ENCODE measurements at places on chromosomes 6 and 20.

GRCh38 chr6:8481727-8482126 lies 46.4 kb upstream of the SLC35B3 start:
- DNase-seq, result no peak

GRCh38 chr6:154388803-154389202 lies 32.2 kb upstream of the IPCEF1 start:
- DNase-seq, result no peak

- DNase-seq, result no peak
Observed at GRCh38 chr6:56899311-56899710, 55.6 kb upstream of the BEND6 start.

- no peak for DNase-seq
Observed at GRCh38 chr6:36038120-36038876, 10.7 kb downstream of the MAPK14 start.

GRCh38 chr6:127297502-127298070 lies 30.9 kb downstream of the RNF146 start:
- no peak for DNase-seq

DNA sequence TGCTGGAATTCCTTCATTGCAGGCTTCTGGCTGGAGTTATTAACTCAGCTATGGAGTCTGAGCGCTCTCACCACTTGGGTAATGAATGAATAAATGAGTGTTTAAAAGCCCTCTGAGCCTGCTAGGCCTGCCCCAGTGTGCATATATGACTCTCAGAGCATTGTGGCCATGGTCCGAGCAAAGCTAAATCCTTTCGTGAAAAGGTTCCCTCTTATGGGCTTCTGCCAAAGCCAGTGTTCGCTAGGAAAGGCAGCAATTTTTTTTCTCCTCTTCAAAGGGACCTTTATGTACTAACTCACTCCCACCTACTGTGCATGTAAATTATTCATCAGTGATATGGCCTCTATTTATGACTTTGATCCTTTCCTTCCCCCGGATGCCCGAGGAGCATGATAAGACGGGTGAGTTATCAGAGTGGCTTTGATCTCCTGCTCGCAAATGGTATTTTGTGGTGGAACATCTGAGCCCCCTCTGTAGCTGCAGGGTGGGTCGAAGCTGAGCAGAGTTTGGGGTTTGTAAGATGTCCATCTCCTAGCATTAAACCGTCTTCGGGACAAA lies 88.6 kb downstream of the LINC00237 start:
- DNase-seq, result no peak

DNA sequence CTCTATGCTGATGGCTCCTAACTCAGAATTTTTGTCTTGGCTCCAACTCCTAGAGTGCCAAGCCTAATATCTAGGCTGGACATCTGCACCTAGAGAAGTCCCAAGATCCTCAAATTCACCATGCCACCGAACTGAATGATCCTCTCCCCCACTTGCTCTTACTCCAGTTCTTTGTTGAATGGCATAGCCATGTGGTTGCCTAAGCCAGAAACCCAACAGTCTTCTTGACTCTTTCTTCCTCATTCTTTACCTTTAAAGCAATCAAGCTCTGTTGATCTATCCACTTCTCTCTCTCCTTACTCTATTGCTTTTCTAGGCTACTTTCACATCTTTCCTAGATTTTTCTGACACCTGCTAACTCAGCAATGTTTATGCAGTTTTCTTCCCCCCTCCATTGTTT lies 126.5 kb upstream of the FOXO3 start:
- no peak for DNase-seq

DNA sequence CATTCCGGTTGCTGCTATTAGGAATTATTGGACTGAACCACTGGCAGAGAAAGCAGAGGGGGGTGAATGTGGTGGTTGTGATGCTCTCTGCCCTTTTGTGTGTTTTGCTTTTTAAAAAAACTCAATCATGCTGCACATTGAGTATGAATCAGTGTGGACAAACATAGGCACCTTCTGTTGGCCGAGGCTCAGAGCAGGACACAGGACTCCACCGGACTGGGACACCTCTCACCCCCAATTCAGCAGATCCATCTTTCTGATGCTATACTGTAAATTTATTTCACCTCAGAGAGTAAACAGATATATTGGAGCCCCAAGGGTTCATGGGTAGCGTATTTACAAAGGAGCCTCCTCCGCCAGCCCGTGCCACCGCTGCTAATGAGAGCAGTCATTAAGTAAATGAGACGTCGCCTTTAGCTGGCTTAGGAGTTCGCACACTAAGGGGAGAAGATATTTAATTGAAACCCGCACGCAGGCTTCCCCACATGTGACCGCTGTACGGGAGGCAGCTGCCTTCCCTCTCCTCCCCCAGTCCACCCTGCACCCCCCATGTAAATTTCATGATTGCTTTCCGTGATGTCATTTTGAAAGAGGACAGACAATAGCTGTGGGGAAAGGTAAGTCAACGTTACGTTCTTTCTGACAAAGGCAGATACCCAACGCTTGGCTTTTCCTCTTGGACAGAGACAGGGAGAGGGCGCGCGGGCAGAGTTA lies at the start of gene MYT1:
Gene MYT1, plus strand, starts transcription at position 330 of the 714 bp plus-strand sequence. CDS start 34,410 bp downstream, outside the sequence.
- DNase-seq, result no peak

DNA sequence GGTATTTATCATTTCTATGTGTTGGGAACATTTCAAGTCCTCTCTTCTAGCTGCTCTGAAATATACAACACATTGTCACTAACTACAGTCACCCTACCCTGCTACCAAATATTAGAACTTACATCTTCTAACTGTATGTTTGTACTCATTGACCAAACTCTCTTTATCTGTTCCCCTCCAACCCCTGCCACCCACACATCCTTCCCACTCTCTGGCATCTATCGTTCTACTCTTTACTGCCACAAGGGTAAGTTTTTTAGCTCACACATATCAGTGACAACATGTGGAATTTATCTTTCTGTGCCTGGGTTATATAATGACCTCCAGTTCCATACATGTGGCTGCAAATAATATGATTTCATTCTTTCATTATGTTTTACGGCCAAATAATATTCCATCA lies 171.9 kb downstream of the GMDS start:
- no peak for DNase-seq

- no peak for DNase-seq
Observed at GRCh38 chr6:116060572-116061283, at the start of gene FRK. TSS of gene FRK (minus strand) at chr6:116060891. CDS start at chr6:116060311, 580 bp downstream.

- no peak for DNase-seq
Observed at GRCh38 chr20:45247865-45248264, 6.5 kb downstream of the SLPI start.

GRCh38 chr20:37907677-37908401 lies 4.9 kb downstream of the VSTM2L start:
- no peak for DNase-seq

DNA sequence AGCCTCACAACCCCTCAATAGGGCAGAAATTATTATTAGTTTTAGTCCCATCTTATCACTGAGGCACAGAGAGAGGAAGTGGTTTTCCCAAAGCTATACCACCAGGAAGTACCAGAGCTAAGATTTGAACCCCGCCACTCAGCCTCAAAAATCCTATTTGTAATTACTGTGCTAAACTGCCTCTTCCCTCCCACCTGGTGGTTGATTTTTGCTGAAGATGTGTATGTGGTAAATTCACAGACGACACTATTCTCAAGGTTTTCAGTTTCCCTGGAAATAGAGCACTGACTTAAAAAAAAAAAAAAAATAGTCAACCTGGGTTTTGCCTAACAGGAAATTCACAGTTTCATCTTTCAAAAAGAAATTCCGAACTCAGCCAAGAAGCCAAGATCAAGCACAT lies 57.9 kb downstream of the TSHZ2 start:
- DNase-seq, result no peak

GRCh38 chr20:1338096-1338495 lies 9.2 kb upstream of the SDCBP2 start:
- no peak for DNase-seq

DNA sequence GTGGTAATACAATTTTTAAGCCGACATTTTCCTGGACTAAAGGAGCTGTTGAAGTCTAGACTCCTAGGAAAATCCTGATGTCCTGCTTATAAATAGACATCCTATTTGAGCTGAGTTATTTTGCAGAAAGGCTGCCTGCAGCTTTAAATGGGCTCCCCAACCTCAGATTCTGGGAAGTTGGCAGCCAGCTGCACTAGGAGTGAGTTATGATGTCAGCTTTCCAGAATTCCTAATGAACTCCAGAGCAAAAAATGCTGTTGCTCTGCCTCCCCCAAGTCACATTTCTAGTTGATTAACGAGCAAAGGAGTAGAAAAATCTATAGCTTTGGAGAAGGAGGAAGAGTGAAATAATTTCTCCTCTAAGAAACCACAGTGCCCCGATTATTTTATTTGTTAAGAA lies 346.3 kb upstream of the SULF2 start:
- DNase-seq, result no peak

- DNase-seq, result no peak
Observed at GRCh38 chr6:37399795-37400490, 33.1 kb upstream of the CMTR1 start.

DNA sequence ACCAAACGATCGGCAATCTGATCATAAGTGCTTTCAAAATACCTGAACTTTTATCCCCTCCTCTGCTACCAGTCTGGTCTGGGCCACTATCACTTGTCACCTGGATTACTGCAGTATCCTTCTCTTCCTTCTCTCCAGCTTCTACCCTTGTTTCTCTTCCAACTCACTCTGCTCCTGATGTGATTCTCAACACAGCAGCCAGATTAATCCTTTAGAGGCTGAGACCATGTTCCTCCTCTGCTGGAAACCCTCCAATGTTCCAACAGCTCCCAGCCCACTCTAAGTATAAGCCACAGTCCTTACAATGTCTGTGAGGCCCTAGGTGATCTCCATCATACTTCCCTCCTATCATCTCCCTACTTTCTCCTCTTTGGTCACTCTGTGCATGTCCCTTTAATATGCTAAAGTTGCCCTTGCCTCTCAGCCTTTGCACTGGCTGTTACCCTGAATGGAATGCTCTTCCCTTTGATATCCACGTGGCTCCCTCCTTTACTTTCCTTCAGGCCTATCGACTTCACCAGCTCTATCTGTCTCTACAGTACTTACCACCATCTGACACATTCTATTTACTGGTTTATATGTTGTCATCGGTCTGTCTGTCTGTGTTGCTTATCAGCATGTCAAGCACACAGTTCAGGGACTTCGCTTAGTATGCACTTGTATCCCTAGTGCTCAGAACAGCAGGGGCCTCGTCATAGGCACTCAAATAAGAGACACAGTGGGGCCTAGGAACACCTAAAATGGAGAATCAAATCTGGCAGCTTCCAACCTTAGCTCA lies 35.0 kb upstream of the RNF24 start:
- no peak for DNase-seq

- no peak for DNase-seq
Observed at GRCh38 chr6:96727144-96727543, 110.1 kb downstream of the GPR63 start.

DNA sequence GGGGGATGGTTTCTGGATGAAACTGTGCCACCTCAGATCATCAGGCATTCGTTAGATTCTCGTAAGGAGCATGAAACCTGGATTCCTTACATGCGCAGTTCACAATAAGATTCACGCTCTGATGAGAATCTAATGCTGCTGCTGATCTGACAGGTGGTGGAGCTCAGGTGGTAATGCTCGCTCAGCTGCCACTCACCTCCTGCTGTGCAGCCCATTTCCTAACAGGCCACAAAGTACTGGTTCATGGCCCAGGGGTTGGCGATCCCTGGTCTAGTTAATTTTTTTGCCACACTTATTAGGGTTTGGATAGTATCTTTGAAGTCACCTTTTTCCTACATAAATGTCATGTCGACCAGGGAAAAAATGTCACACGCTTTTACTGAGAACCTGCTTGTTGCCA lies 96.8 kb upstream of the MLIP start:
- DNase-seq, result no peak

DNA sequence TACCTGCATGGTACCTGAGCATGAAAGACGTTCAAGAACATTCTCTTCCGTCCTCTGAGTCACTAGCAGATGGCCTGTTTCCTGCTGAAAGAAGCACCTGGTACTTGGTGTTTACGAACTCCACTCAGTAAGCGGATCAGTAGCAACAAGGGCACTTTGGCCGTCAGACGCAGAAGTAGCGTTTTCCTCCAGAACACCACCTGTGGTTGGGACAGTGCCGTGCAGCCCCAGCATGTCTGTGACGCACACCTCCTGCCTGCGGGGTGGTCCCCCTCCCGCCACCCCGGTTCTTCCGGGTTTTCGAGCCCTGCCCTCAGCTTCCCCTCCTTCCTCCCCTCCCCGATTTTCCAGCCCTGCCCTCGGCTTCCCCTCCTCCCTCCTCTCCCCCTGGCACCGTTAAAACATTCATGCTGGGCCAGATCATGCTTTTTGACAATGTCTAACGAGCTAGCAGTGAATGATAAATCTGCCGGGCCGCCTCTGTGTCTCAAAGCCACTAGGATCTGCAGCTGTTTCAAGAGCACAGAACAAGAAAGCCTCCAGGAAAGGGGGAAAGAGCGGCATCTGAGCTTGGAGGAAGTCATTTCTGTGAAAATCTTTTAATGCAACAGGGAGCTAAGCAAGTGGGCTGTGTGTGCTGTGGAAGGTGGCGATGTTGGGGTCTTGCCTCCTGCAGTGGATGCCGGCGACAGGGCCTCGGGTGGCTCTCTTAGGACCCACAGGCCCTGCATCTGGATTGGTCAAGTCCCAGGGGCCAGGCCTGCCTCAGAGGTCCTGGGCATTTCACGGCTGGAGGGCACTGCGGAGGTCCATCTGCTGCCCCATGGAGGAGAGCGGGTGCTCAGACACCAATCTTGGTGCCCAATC lies 207.9 kb downstream of the ERMARD start:
- DNase-seq, result no peak

DNA sequence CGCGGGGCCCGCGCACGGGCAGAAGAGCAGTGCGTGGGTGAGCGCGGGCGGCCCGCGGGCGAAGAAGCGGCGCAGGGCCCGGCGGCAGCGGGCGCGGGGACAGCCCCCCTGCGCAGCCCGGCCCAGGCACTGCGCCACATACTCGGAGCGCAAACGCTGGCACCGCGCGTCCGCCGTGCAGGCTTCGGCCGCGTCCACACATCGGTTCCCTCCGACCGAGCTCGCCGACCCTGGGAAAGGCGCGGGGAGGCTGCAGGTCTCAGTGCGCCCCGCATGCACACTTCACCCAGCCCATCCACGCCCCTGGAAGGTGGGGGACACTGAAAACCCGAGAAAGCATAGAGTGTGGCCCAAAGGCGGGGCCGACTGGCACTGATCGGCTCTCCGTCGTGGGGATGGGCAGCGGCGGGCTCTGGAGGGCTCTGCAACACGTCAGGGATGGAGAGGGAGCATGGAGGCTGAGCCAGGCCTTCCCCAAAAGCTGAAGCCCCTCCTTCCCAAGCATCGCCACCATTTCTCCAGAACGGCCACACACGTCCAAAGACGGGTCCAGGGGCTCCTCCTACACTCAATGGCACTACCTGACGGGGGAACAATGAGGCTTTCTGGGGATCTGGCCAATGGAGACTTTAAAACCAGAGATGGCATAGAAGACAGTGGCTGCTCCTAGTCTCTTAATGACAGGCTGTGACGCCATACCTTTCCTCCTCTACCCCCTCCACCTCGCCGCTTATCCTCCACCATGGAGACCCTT lies 2.0 kb downstream of the GFRA4 start:
- no peak for DNase-seq

GRCh38 chr6:168956141-168956838 lies 297.4 kb downstream of the THBS2 start:
- DNase-seq, result no peak
